HT-29 (cell line): ENCODE measurements at places on chromosomes 11 and 22.

GRCh38 chr11:121374286-121374985 is 77.7 kb upstream of the SORL1 start:
- DNase-seq: no peak

- DNase-seq: peak; percentile 2
These were observed 1917.5 kb downstream of the LRRC4C start for GRCh38 chr11:39541945-39542351.

DNA sequence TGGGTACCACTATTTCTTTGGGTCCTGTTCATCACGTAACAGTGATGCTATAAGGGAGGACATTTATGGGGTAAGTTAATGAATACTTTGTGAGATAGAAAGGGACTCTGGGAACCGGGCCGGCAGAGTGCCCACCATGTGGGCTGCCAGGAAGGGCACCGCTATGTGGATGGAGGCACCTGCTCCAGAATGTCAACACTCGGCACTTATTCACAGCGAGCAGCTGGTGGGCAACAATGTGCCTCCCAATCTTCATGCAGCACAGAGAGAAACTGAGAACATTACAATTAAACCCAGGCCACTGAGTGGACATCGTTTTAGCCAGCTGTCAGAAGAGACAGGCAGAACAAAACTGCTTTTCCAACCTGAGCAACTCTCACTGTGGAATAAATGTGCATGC is 15.8 kb upstream of the ELFN2 start:
- DNase-seq: no peak

- no peak for DNase-seq
These were observed 46.5 kb upstream of the ADA2 start for GRCh38 chr22:17265649-17266248.

DNA sequence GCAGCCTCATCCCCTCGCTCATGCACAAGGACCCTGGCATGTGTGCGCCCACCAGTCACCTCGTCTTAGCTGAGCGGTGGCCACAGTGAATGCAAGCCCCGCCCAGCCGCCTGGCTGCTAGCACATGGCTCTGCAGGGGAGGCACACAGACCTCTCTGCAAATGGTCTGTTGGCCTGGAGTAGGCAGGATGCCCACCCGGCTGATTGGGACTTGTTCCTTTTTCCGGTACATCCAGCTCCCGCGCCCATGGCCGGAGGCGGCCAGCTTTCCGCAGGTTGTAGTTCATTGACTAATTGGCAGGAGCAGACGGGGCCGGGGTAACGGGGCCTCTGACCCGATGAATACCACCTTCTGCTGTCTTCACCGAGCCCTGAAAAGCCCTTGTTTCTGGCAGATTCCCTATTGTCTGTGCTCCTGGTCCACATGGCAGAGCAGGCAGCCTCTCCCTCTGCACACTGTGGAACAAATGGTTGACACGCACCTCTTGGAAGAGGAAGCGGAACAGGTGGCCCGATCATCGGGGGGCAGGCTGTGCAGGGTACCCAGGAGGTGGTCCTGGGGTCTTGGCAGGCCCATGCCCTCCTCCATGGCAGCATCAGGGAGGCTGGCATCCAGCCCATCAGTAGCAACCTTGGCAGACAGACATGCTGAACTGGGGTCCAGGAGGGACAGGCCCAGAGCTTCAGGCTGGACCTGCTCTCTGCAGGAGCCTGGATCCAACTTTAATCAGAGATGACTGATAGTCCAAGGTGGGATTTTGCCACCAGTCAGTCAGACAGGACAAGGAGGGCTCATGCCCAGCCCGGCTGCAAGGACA is 1512.0 kb downstream of the BRD1 start:
- no peak for DNase-seq

DNA sequence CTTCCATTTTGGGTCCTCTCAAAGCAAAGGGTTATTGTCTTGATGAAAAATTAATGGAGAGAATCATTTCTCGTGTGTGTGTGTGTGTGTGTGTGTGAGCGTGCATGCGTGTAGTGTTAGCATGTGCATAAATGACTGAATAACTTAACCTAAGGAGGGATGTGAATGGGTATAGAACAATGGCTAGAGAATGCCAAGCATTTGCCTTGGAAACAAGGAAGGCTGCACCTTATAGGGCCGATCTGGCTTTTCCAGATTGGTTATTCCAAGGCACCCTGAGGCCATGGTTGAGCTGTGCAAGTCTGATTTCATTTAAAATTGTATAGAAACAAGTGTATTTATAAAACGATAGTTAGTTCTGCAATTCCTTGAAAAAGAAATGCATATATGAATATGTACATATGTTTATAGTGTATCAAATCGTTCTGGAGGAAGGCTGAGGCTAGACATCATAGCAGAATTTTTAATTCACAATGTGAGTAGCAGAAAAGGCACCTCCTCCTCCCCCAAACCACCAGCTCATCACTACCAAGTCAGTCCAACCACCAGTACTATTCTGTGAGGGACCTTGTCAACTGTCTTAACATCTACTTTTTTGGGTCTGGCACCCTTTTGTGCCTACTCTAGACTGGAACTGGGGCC is 322.7 kb upstream of the ISX start:
- no peak for DNase-seq

DNA sequence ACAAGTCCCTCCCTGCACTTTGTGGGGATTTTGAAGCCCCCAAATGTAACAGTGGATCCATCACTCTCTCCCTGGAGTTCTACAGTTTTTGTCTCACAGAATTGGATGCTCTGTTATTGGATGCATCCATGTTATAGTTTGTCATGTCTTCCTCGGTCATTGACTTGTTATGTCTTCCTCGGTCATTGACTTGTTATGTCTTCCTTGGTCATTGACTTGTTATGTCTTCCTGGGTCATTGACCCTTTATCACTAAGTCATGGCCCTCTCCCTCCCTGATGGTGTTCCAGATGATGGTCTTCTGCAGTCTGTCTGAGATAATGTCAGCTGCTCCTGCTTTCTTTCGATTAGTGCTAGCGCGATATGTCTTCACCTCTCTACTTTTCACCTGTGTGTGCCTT is 981.5 kb downstream of the BRD1 start:
- no peak for DNase-seq

DNA sequence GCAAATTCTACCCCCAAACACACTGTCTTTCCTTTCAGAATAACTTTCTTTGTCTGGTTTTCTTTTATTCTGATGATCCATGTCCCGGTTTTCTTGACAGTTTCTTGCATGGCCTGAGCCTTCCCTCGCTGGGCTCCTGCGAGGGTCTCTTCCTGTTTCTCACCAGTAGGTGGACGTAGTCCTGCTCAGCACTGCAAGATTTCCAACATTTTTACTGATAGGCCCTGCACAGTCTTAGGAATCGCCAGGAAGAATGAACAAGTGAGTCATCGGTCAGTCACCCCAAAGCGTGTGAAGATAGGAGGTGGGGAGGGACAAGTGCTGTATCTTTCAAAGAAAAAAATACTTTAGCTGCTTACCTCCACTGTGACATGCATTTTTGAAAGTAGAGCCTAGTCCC is 16.9 kb upstream of the KIRREL3 start:
- DNase-seq: peak; percentile 82

DNA sequence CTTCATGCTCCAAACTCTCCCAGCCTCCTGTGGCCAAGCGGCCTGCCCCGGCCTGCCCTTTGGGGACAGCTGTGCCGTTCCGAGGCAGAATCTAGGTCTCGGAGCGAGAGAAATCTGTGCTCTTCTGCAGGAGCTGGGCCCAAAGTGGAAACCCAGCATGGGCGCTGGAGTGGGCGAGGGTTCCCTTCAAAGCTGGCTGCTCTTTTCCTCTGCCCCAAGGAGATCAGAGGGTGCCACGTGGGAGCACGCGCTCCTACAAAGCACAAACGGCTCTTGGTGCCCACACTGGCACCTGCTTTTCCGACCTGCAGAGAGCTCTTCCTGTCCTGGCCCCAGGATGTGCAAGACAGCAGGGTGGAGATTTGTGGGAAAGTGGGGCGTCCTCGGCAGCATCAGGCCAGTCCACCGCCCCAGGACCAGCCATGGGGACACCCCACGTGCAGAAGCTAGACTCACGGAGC is 6.9 kb downstream of the OSBPL5 start:
- no peak for DNase-seq

DNA sequence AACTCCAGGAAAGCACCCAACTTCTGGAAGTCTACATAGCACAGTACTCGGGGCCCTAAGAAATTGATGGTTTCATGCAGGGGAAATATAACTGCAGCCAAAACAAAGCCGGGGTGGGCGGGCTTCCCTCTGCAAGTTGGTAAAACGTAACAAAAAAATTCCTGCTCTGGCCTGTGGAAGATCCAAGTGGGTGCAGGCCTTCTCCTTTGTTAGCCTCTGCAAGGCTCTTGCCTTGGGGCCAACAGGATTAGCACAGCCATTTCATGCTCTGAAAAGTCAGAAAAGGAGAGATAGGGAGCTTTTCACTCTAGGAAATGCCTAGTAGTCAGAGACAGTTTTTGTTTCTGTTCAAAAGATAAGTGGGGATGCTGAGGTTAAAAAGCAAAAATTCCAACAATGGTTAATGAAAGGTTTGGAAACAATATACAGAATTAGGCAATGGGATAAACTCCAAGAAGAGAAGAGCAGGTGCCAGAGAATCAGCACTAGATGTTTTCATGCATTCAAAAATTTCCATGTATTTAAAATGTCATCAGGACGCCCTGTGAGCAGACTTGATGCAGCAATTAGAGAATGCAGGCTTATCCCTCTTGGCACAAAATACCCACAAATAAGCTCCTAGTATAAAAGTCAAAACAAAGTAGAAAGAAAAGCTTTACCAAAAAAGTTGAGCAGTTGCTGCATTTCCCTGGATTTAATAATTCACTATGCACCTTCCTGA is 72.3 kb upstream of the CHRM4 start:
- no peak for DNase-seq

- no peak for DNase-seq
These were observed 39.1 kb upstream of the GRAMD4 start for GRCh38 chr22:46580940-46581537.

DNA sequence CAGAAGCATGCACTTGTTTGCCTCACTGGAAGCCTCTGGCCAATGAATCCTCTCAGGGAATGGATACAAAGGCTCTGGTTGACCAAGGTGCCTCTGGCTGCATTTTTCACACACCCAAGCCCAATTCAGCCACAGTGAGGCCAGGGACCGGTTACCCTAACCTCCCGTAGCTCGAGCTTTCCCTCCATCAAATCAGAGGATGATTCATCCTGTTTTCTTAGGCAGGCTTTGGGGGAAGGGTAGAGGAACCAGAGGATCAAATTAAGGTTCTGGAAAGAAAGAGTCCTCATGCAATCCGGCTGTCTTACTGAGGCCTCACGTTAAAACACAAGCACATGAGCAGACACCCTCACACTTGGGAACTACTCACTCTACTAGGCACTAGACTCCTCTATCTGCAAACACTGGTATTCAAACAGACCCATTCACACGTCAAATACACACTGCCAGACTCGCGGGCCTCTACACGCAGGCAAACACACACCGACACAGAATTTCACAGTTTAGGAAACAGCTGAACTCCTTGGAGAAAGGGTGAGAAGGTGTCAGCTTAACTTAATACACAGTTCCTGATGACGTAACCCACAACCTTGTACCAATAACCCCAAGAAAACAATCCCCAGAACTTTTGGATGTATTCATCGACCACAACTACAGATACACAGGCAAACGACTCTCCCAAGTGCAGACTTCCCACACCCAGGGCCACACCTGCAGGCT is 12.4 kb downstream of the NRXN2 start:
- DNase-seq: no peak

DNA sequence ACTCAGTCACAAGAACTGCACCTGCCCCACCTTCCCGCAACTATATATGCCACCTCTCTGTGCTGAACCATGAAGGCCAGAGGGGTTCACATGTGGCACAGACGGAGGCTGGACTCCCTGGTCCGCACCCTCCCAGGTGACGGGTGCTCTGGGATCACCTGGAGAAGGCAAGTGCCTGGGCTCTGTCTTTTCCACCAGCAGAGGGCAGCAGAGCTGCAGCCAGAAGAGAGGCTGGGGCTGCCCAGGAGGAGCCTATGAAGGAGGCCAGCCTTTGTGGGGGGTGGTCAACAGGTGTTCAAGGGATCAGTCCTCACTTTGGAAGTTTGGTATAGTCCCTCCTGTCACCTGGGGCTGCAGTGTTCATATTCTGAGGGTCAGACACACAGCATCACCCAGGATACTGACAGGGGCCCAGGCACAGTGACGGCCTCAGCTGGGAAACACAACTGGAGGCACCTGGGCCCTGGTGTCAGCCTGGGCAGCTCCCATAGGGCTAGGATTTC is 39.2 kb upstream of the IGLL5 start:
- DNase-seq: peak; percentile 69

DNA sequence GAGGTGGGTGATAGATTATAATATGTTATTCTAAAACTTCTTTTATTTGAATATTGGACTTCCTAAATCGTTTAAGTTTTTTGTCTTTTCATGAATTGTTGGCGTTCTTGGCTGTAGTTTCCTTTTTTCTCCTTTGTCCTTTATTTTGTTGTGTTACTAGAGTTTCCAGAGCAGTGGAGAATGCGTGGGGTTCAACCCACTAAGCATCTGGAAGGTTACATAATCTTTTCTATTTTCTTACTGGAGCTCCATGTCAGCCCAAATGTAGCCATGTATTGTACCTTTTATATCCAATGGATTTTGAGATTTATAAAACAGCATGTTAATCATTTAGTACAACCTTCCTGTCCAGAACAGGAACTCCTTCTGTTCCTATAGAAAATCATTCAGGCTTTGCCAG is 63.2 kb downstream of the PPP6R3 start:
- no peak for DNase-seq

GRCh38 chr11:125173556-125173955 is 9.0 kb downstream of the PKNOX2 start:
- DNase-seq: no peak

- no peak for DNase-seq
These were observed 5.0 kb downstream of the SNX15 start for GRCh38 chr11:65032216-65032615.

DNA sequence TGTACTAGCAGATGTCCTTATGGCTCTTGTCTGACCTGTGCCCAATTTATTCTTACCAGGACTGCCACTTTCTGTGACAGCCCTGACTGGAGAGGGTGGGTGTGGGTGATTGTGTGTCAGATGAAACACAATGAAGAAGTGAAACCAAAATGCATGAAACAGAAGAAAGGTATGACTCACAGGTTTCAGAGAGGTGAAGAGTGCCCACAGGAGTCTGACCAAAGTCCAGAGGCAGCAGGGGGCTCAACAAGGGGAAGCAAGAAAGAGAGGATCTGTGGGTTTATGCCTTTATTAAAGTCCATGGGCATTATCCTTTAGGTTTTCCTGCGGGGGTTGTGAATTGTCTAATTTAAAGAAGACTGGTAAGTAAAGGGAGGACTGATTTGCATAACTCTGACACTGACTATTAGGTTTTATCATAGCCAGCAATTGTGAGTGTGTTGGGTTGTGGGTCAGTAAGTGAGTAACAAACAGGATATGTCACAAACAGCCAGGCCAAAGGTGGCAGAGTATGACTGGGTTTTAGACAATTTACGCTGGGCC is 3.9 kb upstream of the OR4C6 start:
- no peak for DNase-seq
